Stimulated activated CD4-positive, alpha-beta T cell treated with anti-CD3 and anti-CD28 coated beads, Interleukin-2, amount 100 ng/mL, for 24 hours (primary cell): ENCODE measurements at places on chromosomes 12 and 14.
A peak's percentile ranks its signal among the peaks of the same experiment; 100 is the strongest.

DNA sequence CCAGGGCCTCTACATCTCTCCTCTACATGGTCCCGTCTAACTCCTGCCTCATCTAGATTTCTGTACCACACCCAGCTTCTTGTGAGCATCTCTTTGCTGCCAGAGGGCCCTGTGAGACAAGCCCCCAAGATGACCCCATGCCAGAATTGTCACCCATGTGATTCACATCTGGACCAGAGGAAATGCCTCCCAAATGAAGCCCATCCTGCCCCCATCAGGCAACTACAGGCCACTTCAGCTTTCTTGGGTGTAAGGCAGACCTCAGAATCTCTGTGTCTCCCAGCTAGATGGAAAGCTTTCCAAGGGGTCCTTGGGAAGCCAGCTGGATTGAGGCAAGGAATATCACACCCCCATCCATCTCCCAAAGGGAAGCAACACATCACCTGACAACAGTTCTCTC lies 9.3 kb upstream of the OAS3 start:
- DNase-seq: no peak

GRCh38 chr14:50862036-50862570 lies 9.8 kb upstream of the ABHD12B start:
- no peak for DNase-seq

DNA sequence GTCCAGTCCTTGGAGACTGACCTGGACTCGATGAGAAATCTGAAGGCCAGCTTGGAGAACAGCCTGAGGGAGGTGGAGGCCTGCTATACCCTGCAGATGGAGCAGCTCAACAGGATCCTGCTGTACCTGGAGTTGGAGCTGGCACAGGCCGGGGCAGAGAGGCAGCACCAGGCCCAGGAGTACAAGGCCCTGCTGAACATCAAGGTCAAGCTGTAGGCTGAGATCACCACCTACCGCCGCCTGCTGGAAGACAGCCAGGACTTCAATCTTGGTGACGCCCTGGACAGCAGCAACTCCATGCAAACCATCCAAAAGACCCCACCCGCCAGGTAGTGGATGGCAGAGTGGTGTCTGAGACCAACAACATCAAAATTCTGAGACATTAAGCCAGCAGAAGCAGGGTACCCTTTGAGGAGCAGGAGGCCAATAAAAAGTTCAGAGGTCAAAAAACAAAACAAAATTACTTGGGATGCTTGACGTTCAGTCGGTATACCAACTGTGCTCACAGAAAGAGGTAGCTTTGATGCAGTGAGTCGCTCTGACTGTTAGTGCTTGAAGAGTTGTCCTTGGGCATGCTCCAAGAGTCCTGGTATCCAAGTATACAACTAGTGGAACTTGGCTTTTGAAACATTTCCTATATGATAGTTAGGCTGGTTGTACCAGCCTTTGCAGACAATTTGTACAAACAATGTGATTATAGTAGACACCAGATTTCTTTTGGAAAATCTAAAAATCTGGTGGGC lies 4.8 kb downstream of the MED6 start:
- no peak for DNase-seq

DNA sequence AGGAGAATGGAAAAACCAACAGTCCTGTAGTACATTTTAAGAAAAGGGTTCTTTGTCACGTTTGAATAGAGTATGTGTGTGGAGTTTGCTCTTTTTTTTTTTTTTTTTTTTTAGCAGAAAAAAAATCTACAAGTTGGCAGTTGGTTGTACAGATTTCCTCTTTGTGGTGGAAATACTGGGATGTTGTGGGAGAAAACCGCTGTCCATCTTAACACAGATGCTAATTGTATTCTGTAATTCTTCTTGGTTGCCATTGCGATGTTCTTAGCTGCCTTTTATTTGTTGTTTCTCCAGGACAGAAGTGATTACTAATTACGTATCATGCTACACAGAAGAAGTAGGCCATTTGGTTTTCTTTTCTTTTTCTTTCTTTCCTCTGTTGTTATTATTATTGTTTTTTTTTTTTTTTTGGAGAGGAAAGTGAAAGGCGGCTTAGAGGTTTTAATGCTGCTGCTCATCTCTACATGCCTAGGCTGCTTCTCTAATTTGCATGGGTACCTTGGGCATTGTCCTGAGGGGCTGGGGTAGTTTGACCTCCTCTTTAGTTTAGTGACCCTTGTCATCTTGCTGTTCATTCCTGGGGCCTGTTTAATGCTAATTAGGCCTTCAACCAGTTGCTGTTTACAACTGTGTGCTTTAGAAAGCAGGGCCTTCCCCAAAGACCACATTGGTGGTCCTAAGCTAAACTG lies 94.7 kb downstream of the TMTC2 start:
- no peak for DNase-seq

DNA sequence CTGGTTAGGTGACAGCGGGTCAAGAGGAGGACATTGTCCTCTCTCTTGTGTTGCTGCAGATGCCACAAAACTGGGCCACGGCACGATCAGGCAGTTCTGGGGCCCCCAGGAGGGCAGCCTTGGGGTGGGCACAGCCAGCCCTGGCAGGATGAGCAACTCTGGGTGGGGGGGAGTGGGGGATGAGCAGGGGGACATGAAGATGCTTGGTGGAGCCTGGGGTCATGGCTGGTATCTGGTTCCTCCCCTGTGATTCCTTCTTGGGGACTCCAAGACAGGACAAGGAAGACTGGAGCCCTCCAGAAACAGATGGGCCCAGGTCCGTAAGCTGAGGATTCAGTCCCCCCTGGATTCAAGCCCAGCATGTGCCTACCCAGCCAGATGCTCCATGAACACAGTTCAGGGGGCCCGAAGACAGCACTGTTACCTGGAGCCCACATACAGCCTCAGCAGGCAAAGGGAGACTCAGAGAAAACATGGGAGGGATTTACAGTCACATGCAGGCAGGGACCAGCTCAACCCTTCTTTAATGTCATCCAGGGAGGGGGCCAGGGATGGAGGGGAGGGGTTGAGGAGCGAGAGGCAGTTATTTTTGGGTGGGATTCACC lies 10.4 kb downstream of the SERPINA1 start:
- DNase-seq: no peak

- DNase-seq: no peak
Measured at GRCh38 chr12:25326326-25326725, 75.6 kb upstream of the KRAS start.

DNA sequence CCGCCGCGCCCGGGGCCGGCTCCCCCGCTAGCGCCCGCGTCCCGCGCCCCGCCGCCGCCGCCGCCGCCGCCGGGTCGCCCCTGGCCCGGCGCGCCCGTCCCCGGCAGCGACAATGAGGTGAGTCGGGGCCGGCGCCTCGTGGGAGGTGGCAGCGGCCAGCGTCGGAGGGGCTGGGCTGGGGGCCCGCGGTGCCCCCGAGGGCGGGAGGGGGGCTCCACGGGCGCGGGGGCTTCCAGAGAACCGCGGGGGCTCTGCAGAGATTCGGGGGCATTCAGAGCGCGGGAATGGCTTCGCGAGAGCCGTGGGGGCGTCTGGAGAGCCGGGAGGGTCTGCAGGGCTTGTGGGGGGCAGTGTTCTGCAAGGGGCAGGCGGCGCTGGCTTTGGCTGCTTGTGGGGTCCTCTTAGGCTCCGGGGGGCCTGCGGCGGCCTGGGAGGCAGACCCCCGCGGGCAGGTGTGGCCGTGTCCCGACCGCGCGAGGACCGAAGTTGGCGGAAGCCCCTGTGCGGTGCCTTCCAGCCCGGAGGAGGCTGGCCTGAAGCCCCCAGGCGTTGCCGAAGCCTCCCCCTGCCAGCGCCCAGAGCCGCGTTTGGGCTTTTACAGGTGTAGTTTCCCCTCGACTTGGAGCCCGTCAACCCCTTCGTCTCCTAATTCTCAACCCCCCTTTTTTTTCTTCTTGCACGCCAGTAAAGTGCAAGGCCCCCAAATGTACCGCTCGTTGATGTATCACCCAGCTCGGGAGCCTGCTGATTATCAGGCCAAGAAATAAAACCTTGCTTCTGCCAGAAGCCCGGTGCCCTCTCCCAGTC lies 93.1 kb upstream of the EVL start:
- peak; percentile 32 for DNase-seq
